ENCODE measurements at places on chromosomes 3 and 15.

GRCh38 chr3:77236118-77236517 lies 196.2 kb downstream of the ROBO2 start:
- DNase-seq: no peak

GRCh38 chr3:177640319-177640965 lies 443.2 kb upstream of the TBL1XR1 start:
- no peak for DNase-seq

DNA sequence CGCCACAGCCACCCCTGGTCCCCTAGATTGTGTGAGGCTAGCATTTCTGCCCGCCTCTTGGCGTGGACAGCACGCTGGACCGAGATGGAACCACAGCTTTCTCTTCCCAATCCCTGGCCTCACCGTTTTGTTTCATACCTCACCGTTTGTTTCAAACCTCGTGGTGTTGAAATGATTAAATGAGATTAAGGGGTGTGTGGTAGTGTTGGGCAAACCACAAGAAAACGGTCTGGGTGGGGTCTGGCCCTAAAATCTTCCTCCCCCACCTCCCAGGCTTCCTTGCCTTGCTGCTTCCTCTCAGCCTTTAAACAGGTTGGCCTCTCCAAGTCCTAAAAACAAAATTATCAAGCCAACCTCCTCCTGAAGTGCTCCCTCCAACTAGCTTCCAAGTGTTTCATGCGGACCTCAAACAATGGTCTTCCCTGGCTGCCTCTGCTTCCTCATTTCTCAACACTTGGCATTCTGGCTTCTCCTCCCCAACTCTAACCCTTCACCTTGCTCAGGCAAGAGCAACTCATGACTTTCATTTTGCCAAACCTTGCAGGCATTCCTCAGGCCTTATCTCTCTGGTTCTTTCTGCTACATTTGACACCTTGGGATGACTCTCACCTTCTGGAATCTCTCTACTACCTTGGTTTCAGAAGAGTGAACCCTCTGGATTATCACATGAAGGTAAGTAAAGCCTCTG lies 1.4 kb upstream of the ATP13A3 start:
- no peak for DNase-seq

- DNase-seq: no peak
Measured at GRCh38 chr3:186810336-186810996, 4.2 kb upstream of the RFC4 start.

GRCh38 chr3:167843886-167844285 lies 108.4 kb downstream of the SERPINI1 start:
- DNase-seq: no peak

DNA sequence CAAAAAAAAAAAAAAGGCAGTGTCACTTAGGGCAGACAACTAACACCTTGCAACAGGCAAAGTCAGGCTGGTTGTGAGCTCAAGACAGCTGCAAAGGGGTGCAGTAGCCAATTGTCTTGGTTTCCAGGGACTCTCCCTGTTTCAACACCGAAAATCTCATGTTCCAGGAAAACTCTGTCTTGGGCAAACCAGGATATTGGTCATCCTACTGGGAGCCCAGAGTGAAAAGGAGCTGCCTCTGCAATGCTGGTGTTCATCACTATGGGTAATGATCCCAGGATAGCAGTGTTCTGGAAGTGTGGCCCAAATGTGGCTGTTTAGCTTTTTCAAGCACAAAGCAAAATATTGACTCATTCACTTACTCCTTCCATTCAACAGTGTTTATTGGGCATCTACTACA lies 82.6 kb downstream of the ARHGAP31 start:
- no peak for DNase-seq

GRCh38 chr3:50210510-50211367 lies 5.7 kb downstream of the SLC38A3 start:
- DNase-seq: no peak

DNA sequence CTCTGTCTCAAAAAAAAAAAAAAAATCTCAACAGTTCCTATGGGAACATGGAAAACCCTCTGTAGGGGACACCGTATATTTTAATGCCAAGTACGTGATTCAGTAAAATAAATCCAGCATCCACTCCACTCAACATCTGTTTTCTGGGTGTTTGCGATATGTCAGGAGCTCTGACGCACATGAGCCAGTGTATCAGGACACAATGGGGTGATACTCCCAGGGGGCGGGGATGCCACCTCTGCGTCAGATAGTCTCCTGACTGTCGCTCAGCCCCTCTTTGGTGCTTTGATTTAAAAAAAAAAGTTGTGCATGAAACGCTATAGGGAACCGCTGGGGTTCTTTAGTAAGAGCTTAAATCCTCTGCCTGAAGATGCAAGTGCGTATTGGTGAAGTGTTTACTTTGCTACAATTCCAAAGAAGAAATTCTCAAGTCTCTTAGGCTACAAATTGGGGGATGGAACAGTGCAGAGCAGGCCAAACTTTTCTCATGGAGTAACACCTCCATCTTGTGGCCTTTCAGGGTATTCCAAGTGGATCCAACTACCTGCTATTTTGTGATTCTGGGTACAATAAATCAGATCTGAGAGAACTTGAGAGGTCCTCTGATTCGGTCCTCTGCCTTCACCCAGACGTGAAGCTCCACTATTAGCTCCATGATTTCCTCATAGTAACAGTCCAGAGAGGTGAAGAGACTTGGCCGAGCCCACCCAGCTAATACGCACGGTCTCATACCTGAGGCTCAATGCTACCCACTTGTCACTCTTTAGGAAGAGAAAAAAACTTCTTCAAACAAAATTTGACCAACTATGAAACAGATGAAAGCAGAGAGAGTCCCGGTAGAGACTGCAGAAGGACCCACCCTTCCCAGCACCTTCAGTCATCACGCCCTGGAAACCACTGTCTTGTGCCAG lies 9.3 kb upstream of the NR2E3 start:
- no peak for DNase-seq

- DNase-seq: no peak
Measured at GRCh38 chr3:46932455-46933225, 43.9 kb downstream of the CCDC12 start.

DNA sequence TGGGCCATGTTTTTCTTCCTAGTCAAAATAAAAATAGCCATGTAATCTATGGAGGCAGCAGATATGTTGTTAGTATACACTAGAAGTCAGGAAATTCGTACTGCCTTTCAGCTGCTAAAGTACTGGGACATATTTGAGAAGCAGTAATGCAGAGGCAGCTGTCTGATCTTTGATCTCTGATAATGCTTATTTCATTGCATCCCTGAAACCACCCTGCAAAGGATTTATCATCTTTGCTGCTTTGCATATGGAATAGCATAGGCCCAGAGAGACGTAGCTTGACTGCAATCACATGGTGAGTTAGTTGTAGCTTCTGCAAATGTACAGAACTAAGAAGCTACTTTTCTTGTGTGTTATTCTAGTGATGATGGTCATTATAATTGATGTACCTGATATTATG lies 52.4 kb downstream of the RBM6 start:
- DNase-seq: no peak

DNA sequence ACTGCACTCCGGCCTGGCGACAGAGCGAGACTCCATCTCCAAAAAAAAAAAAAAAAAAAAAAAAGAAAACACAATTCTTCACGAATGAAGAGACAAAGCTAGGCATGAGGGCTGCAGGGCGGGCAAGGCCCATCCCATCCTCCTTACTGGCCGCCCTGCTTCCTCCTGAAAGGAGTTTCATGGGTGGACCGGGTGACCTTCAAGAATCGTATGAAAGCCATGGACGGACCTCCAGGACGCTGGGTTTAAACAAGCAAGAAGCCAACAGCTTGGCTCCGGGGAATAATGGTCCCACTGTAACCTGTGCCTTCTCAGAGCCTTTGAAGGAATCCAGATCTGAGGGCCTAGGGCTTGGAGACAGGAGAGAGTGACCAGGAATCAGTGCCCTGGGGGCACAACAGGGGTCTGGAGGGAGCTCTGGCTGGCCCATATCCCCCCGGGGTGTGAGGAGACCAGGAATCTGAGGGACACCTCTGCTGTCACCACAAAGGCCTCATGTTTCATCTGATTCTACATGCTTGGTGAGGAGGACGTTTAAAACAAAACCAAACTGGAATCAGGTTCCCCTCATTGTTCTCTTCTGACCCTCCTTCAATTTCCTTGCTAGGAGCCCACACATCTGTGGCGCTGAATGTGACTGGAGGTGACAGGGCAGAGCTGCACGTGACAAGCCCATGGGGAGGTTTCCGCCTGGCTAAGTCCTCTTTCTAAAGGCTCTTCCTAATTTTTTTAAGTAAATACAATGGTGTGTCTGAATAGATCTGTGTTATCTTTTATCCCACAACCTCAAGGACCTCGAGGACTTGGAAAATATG lies 46.1 kb downstream of the WHAMM start:
- DNase-seq: no peak

DNA sequence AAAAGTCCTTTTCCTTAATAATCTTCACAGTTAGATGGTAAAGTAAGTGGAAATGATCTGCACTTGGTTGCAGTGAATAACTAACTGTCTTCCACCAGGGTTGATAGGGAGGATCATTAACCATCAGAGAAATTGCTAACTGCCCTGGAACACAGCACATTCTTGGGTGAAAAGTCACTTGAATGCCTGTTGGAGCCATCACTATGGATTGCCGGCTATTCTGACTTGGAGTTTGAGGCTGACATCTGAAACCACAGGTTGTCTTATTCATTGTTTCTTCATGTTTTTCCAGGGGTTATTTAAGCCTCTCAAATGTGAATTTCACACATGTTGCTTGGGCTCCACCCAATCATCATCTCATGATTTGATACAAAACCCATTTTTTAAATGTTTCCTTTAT lies 901.4 kb downstream of the MCTP2 start:
- no peak for DNase-seq

DNA sequence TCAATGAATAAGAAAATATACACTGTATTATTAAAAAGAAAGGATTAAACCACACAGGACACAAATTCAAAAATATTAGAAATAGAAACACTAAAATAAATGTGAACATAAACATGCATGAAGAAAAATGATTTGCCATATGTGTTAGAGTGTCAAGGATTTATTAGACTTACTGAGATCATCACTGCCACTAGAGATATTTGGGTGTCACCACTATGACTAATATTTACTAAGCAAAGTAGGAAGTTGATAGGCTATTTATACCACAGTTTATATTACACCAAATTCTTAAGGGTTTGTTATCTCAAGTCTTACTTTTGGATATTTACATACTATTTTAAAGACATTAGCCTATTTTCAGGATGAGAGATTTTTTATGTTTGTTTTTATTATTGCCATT lies 575.0 kb upstream of the SGO1 start:
- no peak for DNase-seq

DNA sequence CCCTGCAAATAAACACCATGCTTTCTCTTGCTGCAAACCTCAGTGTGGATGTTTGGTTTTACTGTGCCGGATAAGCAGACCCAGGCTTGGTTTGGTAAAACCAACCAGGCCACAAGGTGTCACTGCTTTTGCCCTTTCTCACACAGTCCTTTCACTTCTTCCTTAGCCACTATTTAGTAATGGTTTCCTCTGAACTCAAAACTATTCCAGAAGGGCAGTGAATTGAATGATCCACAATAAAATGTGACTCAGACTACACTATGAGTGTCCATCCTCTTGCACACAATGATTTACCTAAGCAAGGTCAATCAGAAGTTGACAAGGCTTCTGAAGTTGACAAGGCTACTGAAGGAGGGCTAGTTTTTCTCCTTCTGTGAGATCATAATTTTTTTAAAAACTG lies 552.4 kb upstream of the CCDC54 start:
- no peak for DNase-seq

GRCh38 chr3:16290827-16291196 lies 25.8 kb downstream of the OXNAD1 start:
- no peak for DNase-seq

- no peak for DNase-seq
Measured at GRCh38 chr15:47027322-47027946, 689.9 kb upstream of the SEMA6D start.

DNA sequence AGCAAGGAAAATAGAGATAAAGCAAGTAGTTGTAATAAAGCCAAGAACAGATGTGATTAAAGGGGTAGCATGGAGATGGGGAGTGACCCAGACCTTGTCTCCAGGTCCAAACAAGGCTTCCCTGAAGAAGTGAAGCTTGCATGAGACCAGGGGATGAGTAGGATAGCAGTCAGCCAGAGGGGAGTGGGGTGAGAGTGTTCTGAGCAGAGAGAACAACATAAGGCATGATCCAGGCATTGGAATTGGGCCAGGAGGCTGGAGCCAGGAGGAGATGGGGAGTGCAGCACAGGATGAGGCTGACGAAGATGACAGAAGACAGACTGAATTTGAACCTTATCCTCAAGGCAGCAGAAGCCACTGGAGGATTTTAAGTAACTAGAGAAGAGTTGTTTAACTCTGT lies 7.2 kb downstream of the TMOD2 start:
- DNase-seq: no peak

DNA sequence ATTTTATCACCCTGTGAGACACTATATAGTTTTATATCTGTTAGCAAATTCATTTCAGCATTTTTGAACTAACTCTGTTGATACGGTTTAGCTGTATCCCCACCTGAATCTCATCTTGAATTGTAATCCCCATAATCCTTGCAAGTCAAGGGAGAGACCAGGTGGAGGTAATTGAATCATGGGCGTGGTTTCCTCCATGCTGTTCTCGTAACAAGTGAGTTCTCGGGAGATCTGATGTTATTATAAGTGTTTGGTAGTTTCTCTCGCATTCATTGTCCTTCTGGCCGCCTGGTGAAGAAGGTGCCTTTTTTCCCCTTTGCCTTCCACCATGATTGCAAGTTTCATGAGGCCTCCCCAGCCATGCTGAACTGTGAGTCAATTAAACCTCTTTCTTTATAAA lies 53.2 kb upstream of the TMC3 start:
- DNase-seq: no peak

GRCh38 chr15:65920825-65921309 lies 51.6 kb downstream of the RAB11A start:
- no peak for DNase-seq

DNA sequence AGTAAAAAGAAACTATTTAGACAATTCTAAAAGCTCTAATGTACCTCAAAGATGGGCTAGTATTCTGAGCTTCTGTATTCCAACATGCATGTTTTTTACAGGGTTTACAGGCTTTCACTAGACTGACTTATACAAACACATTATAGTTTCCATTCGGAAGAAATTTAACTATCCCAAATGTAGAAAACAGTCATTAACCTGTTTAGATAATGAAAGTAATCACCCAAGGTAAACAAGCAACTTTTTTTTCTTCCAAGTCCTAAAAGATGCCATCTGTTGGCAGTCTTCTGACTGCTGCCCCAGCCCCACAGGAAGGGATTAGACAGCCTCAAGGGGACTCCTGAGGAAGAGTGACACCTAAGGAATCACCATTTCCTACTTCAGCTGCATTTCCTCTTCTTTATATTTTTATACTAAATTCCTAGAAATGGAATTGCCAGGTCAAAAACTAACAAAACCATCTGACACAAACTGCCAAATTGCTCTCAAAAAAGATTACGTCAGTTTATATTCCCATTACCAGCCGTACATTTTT lies 25.5 kb downstream of the SIN3A start:
- DNase-seq: no peak

DNA sequence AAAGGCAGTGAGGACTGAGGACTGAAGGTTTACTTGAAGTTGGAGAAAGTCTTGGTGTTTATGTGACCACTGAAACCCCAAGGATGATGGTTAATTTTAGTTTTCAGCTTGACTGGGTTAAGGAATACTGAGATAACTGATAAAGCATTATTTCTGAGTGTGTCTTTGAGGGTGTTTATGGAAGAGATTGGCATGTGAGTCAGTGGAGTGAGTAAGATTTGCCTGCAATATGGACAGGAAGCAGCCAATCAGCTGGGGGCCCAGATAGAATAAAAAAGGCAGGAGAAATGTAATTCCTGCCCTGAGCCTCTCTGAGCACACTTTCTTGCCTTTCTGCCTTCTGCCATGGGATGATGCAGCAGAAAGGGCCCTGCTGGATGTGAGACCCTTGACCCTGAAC lies 92.4 kb downstream of the KBTBD8 start:
- no peak for DNase-seq
